ENCODE measurements at places on chromosomes 5 and 9. TPM values are rescaled to one million over a fixed set of nuclear protein-coding genes. Genes with fewer than 3 reads are reported as not detected.
A peak's percentile ranks its signal among the peaks of the same experiment; 100 is the strongest.

KIAA1191 gene
- total RNA-seq, result 51.9 TPM

PCDHGC4 gene
- 0.65 TPM for total RNA-seq

MARCHF11 gene
- total RNA-seq, result not detected

TAS2R1 gene
- total RNA-seq, result not detected

NELFB gene
- total RNA-seq, result 22.2 TPM

IFNA21 gene
- total RNA-seq, result not detected

ATOSB gene
- total RNA-seq, result 6.3 TPM

DNA sequence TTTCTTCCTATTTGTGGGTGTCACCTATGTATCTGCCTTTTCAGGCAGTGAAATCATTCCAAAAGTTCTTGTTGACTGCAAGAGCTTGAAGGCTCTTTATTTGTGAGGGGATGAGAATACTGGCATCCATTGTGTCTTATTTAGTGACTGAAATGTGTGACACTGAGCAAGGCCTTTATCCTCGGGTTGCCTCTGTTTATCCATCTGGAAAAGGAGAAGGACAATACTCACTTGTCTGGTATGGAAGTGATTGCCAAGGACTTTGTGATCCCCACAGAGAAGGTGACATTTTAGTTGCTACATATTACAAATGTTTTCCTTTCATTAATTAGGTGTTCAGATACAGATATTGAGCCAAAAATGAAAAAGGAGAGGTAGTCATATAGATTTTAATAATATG lies 80.2 kb downstream of the ARRDC3 start:
- no peak for DNase-seq

GRCh38 chr9:35518225-35518821 lies 28.4 kb downstream of the RUSC2 start:
- DNase-seq, result no peak

DNA sequence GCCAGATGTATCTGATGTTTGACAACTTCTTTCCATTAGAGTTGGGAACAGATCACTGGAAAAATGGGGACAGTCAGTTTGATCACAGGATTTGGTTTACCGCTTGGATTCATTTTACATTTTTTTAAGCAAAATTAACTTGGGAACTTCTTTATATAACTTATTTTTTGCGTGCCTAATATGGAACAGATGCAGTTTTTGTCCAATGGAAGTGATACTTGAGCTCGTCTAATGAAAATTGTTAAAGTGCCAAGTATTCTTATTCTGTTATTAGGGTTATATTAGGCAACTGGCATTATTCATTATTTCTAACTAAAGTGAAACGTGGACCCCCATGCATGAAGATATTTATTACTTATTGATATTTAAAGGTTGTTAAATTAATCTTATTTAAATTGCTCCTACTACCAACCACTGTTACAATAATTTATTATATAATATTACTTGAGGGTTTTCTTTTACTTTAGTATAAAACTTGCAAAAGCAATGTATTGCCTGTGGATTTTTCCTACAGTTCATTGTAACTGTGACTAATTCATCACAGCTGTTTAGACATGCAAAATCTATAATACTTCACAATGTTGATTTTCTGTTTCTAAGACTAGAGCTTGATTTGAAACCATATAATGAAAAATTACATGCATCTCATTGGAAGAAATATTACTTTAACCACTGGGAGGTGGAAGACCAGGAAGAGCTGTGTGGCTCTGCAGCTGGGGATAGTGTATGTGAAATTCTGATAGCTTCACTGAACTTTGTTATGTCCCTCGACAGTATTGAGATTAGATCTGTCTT lies 787.3 kb upstream of the WWC1 start:
- no peak for DNase-seq

DNA sequence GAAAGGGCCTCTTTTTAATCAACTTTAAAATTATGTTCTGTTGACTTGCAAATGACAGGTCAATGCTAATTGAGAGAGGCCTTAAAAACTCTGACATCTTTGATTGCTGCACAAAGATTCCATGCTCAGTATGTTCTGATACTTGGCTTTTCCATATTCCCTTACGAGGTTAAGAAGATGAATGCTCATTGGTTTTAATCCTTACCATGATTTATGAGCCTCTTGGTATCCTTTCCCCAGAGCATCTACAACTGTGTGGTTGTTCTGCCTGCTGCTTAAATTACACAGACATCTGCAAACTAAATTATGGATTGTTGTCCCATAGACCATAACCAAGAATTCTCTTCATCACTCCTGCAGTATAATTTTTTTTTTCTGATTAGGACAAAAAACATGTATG lies 352.6 kb downstream of the CDH12 start:
- DNase-seq, result no peak

- no peak for DNase-seq
These were observed 403.5 kb upstream of the TYRP1 start for GRCh38 chr9:12289711-12290110.

DNA sequence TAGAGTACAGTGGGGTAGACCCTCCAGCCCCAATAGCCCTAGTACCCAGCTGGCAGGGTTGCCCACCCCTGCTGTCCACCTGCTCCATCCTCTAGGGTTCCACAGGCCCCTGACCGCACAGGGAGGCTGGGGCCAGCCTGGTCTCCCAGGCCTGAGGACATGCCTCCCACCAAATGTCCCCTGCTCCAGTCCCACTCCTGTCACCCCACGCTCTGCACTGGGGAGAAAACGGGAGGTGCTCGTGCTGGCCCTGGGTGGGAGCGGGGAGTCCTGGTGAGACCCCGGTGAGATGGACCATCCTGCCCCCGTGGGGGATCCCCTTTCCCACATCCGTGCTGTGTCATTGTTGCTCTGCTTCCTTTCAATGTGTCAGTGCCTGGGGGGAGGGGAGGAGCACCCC lies 12.1 kb downstream of the CPLX2 start:
- DNase-seq, result no peak

DNA sequence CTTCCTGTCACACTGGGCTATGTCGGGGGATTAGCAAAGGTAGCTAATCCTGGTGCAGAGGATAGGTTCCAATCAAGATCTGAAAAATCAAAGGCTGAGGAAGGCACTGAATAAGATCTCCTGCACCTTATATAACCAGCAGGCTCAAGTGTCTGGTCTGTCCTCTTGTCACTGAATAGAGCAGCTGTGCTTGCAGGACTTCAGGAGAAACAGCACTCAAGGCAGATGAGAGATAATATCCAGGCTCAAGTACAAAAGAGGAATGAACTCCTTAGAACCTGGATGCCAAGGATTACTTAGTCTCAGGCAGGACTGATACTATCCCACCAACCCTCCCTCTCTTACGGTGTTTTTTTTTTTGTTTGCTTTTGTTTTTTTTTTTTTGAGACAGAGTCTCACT lies 108.8 kb upstream of the LRRTM2 start:
- DNase-seq, result no peak

- DNase-seq, result no peak
These were observed 126.0 kb upstream of the BOD1 start for GRCh38 chr5:173742432-173742816.

GRCh38 chr5:178176791-178177190 lies 10.4 kb downstream of the GMCL2 start:
- DNase-seq, result no peak

DNA sequence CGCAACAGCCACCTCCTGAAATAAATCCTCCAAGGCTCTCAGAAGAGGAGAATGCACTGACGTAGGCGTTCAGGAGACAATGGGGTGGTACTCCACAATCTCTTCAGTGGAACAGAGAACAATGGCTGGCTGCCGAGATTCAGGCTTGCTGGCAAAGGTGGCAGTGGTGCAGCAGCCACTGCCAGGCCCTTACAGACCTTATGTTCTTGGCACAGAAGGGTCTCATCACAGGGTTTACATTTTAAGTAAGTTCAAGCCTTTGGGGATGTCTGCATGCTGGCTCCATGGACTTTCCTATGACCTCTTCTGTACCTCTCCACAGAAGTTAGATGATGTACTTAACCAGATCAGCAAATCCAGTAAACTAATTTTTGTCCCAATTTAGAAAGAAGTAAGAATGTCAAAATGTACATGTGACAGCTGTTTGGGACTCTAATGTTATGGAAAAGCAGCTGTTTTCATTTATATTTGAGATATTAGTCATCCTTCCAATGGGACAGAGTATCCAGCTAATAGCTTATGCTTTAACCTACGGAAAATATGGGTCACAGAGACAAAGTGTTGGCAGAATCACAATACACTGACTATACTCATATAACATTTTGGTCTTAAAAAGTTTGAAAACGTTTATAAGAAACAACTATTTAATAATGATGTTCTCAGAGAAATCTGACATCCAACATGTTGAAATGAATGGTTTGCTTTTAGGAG lies 180.9 kb downstream of the MAPKAP1 start:
- no peak for DNase-seq

DNA sequence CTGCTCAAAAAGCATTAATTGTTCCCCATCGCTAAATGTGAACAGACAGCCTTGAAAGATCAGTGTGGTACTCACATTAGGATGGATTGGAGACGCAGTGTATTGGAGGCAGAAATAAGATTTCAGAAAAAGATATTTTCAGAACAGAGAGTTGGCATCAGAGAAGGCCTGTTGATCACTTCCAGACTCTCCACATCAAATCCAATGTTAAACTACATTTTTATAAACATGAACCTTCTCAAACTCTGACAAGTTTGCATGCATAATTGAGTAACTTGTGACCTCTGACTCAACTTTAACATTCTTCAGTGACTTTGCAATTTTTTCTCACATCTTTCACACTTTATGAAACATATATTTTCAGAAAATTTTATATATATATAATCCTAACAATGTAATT lies 919.6 kb upstream of the SEMA6A start:
- no peak for DNase-seq

GRCh38 chr5:135307143-135307903 lies 91.7 kb downstream of the MACROH2A1 start:
- DNase-seq, result no peak

DNA sequence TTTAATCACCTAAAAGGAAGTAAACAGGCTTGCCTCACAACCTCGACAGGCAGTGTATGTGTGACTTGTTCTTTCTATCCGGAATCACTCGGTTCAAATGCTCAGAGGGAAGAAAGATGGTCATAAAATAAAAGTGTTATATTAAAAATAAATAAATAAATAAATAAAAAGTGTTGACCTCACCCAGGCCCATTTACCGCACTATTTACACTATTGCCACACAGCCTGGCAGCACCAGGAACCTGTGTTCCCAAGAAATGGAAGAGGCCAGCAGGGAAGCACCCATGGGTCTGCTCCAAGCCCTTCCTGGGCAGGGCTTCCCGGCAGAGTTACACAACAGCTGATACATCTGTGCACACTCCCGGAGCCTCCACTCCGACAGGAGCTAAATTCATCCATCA lies 127.9 kb downstream of the EFNA5 start:
- peak; percentile 89 for DNase-seq

DNA sequence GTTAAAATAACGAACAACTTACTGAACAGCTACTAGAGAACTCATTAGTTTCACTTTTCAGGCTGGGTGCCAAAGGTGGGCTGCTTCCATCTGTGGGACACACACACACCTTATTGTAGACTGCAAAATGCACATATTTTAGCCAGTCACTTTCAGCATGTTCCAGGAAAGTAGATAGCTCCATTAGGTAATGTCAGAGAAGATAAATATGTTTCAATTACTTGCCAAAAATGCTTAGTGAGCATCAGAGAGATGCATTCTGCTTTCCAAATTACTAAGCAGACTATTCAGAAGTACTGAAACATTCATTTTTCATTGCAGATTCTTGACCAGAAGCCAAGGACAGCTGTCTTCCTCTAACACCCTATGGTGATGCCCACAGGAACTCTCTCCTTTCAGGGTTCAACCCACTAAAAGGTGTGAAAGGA lies 56.2 kb upstream of the APC start:
- DNase-seq, result no peak

DNA sequence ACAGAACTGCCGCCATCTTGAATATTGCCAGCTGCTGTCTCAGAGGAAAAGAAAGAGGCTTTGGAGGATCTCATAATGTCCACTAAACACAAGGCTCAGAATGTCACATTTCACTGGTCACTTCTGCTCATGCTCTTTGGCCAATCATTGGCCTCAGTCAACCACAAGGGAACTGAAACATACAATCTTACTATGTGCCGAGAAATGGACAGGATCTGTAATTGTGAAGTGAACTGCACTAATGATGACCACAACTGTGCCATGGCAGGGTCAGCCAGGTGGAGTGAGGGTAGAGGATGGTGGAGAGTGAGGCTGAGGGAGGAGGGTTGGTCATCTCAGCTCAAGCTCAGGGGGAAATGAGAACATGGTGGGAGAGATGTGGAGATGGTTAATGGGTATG lies 32.8 kb downstream of the GDNF start:
- no peak for DNase-seq

- DNase-seq, result no peak
These were observed 33.2 kb downstream of the TERT start for GRCh38 chr5:1261643-1262042.

GRCh38 chr9:37938121-37938891 lies 34.4 kb upstream of the SLC25A51 start:
- no peak for DNase-seq

DNA sequence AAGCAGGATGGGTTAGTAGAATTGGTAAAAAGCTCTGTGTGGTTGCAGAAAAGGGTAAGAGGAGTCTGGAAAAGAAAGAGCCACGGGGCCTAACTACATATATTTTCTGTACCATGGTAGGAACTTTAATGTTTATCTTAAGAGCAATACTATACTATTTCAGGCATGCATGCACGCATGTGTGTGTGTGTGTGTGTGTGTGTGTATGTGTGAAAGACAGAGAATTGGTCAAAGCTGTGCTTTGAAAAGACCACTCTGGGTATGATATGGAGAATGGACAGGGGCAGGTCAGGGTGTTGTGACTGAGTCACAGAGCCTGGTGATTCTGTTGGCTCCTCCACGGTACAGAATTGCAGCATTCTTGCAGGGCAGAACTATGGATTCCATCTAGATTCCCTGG lies 339.3 kb downstream of the SLIT3 start:
- no peak for DNase-seq

GRCh38 chr5:21817668-21818369 lies 1035.3 kb downstream of the CDH12 start:
- no peak for DNase-seq

GRCh38 chr5:128487041-128487440 lies 51.0 kb downstream of the FBN2 start:
- no peak for DNase-seq

- DNase-seq, result no peak
These were observed 45.1 kb upstream of the PJA2 start for GRCh38 chr5:109454731-109455505.

DNA sequence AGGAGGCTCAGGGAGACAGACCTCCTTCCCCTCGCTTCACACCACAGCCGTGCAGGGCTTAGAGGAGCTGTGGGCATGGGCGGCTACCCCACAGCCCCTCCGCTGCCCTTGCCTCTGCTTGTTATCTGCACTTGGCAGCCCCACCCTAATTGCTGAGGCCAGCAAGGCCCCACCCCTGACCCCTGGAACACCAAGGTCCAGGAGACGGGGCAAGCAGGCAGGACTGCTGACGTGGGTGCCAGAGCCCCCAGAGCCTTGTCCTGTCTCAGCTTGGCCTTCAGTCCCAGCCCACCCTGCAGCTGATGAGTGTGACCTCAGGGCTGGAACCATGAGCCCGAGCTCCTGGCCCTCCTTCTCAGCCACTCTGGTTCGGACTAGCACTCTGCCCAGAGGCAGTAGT lies 29.1 kb upstream of the NEURL1B start:
- no peak for DNase-seq

All from left lobe of liver (tissue), 2 donors.